ENCODE measurements at places on chromosomes 3 and 15. TPM values are rescaled to one million over a fixed set of nuclear protein-coding genes. Genes with fewer than 3 reads are reported as not detected.

GRCh38 chr15:59245559-59245958 is 38.9 kb downstream of the LDHAL6B start:
- DNase-seq = no peak

The SEMA3G gene
- total RNA-seq = 0.43 TPM

GRCh38 chr3:144029769-144030168 is 58.1 kb downstream of the DIPK2A start:
- DNase-seq = no peak

DNA sequence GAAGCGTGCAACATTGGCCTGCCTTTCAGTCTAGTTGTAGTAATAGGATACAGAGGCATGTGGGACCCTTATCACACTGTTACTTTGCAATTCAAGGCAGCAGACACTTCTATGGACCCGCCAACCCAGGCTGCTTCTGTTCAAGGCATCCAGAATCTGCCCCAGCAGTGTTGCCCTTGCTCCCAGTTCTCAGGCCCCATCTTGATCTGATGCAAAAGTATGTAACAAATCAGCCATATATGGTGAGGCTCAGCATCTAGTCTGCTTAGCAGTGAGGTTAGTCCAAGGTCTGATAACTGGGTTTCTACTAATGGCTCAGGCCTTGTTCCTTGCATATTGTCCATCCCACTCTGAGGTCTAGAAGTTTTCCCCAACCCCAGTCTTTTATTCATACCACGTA is 17.9 kb downstream of the C2CD4B start:
- no peak for DNase-seq

DNA sequence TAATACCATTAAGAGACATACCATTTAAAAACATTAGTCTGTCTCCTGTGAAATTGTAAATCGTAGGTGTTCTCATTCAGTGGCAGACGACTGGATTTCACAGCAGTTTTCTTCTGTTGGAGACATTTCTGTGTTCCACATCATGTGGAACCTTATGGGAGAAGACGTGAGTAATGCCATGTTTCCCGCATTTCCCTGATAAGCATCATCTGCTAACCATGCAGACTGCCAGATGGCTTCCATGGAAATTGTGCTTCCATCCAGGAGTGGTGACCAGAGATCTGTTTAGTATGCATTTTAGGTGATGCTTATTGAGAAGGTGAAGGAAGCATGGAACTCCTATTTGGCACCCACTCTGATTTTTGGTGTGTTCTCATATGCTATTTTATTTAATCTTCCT is 28.4 kb upstream of the ST3GAL6 start:
- DNase-seq = no peak

GRCh38 chr3:46065294-46065705 is 38.0 kb upstream of the XCR1 start:
- DNase-seq = no peak

GRCh38 chr3:29335438-29335837 is 54.6 kb downstream of the RBMS3 start:
- DNase-seq = peak; percentile 91

- DNase-seq = no peak
These were observed 3.3 kb downstream of the RPL35A start for GRCh38 chr3:197953325-197953724.

The SPRED1 gene
- 12.3 TPM for total RNA-seq

GRCh38 chr3:33426630-33427317 is 13.4 kb downstream of the UBP1 start:
- DNase-seq = no peak

DNA sequence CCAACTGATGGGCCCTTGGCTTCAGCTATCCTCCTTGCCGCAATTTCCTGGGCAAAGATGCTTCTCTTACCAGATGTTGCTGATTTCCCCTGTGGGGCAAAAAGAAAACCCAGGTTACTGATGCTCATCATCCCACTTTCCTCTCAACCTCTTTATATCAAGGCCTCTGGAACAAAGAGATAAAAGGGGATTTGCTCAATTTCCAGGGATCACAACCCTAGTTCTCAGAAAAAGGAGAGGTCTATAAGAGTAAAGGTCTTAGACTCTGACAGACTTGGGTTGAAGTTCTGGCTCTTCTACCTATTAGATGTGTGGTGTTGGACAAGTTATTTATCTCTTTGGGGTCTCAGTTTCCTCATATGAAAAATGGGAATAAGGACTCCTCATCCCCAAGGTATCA is 8.5 kb downstream of the RPAP1 start:
- no peak for DNase-seq

The PLCB2 gene
- total RNA-seq = 0.81 TPM

DNA sequence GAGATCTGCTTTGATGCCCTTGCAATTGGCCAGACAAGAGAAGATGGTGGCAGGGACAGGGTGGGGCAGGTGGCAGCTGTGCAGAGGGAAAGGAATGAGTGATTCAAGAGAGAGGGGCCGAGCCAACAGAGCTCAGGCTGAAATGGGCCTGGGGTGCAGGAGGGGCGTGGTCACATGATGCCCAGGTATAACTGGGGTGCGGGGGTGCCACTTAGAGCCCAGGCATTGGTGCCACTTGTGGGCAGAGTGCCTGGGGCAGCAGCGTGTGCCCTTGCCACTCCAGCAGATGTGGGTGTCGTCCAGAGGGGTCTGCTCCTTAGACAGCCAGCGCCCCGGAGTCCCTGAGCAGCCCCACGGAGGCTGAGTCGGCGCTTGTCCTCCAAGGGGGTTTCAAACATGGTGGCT is 88.7 kb downstream of the PLXNA1 start:
- no peak for DNase-seq

The CCR9 gene
- total RNA-seq = 0.17 TPM

DNA sequence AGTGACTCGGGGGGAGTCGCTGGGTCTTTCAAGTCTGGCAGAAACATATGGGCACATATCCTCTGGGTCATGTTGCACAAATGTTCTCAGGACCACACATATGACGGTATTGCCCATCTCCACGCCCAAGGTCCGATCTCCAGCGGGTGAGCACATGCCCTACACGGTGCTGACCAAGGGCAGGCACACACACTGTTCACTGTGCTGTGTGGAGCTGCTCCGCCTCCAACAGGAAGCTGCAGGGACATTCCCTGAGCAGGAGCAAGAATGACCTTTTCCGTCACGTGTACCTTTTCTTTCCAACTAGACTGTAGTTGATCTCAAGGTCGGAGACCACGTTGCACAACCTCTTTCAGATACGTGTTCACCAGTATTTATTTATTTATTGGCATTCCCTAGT is 41.7 kb upstream of the B3GNT5 start:
- DNase-seq = no peak

GRCh38 chr3:10888518-10889090 is 72.6 kb downstream of the SLC6A11 start:
- DNase-seq = no peak

The OR4F6 gene
- total RNA-seq = not detected

GRCh38 chr15:38316311-38316710 is 63.7 kb downstream of the SPRED1 start:
- DNase-seq = no peak

GRCh38 chr15:67405208-67406191 is 115.4 kb upstream of the C15orf61 start:
- DNase-seq = no peak

- no peak for DNase-seq
These were observed 134.1 kb downstream of the RPLP1 start for GRCh38 chr15:69586721-69587120.

The TERC gene
- 196 TPM for total RNA-seq

DNA sequence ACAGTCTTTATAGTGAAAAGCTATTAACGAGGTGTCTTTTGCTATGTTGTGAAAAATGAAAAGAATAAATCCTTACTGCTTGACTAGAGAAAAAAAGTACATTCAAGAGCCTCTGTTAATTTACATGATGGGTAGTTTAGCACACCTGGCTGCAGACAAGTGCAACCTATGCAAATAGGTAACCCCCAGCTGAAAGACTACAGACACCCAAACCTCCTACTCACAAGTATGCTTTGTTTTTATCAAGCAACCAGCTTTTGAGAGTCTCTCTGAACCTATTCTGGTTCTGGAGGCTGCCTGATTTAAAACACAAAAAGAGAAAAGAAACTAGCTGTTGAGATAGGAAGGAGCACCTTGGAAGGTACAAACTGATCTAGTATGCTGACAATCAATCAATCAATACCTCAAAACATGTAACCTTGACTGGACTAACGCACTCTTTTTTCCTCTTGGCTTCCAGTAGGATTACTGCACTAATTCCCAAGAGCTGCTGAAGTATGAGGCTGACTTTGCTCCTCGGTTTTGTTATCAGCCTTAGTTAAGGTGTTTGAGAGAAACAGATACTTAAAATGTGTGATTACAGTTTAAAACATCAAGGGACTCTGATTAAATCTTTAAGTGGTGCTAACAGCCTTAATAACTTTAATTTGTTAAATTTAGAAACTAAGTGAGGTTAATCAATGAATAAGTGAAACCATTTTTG is 63.6 kb downstream of the OSBPL10 start:
- no peak for DNase-seq

GRCh38 chr3:174440253-174440701 is 418.9 kb upstream of the NAALADL2 start:
- peak; percentile 36 for DNase-seq

DNA sequence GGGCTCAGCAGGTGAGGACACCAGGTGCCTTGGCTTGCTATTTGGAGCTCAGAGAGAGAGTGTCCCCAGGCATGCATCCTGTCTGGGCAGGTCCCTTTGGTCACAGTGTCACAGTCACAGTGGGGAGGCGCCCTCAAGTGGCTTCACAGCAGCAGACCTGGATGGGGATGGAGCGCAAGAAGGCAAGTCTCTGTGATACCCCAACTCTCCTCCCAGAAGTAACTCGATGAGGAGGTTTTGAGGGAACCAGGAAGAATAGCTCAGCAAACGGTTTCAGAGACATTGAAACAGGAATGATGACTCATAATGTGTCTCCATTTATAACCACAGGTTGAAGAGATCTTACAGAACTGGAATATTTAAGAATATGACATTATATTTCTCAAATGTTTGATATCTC is 66.5 kb upstream of the SH3GL3 start:
- DNase-seq = no peak

- DNase-seq = no peak
These were observed 14.6 kb downstream of the RAB43 start for GRCh38 chr3:129106866-129107565.

DNA sequence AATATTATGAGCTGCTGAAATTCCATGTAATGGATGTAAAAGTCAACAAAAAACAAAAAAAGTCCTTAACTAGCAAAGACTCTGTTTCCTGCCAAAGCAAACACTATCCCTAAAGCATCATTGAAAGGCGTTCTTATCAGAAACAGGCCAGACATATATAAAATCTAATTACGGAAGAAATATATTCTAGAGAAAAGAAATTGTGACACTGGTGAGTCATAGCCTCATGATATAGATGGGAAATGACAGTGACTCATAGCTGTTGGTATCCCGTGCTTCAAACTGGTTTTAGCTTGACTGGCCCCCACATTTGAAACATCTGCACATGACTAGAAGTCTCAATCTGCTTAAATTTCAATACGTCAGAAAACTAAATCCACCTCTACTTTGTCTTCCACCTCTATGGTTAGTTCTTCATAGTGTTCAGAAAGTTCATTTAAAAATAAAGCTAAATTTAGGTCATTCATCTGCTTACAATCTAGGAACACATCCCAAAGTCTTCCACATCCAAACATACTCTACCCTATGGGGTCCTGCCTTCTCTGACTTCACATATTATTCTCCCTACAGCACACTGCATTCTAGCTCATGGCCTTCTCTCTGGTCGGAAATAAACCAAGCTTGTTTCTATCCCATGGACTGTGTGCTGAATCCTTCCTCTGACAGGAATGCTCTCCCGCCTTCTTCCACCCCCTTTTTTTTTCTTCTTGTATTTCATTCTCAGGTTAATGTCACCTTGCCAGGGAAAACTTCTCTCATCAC is 456.3 kb upstream of the ARRDC4 start:
- peak; percentile 10 for DNase-seq

GRCh38 chr15:72785432-72785831 is 1.9 kb upstream of the ADPGK start:
- no peak for DNase-seq

GRCh38 chr3:106421909-106422308 is 553.1 kb upstream of the CBLB start:
- DNase-seq = no peak
